Stimulated activated CD4-positive, alpha-beta T cell treated with anti-CD3 and anti-CD28 coated beads, Interleukin-2, amount 100 ng/mL, for 24 hours (primary cell): ENCODE measurements at places on chromosomes 13 and 19.
A peak's percentile ranks its signal among the peaks of the same experiment; 100 is the strongest.

DNA sequence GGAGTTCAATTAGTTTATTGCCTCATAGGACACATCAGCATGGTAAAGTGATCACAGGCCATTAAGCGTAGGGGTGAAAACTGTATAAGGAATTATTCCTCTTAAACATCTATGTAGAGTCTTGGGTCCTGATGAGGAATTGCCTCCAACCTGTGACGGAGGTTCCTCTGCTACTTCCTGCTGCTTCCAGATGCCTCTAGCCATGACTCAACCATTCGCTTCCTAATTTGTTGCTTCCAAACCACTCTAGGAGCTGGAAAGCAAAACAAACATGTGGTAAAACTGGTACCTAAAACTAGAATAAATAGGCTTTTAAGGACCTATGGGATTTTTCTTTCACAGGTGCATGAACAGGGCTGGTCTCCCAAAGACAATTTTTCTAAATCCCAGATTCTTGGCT, 253.8 kb downstream of the KLF12 start:
- DNase-seq, result no peak

DNA sequence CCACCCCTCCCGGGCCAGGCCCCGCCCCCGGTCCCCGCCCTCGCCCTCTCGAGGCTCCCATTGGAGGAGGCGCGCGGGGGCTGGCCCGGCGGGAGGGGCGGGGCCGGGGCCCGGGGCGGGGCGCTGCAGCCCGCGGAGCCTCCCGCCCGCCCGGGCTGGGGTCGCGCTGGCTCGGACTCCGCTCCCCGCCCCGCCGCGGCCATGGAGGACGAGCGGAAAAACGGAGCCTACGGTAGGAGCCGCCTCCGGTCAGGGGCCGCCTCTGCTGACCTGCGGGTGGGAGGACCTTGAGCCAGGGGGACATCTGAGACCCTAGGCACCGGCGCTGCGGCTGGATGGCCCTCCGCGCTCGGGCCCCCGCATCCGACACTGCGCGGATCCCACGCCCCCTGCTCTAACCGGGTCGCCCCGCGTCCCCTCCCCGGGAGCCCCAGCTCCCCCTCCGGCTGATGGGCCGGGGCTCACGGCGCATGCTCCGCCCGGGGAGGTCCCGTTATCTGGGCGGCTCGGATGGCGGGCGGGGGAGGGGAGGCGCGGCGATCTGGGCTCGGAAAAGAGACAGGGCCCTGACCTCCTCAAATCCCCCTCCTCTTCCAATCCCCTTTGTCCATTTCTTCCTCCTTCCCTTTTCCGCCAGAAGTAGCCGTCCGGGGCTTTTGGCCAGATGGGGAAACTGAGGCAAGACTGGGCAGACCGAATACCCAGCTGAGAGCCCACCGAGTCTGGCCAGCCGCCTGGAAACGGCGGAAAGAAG, 15.4 kb upstream of the AP1M2 start:
- peak; percentile 89 for DNase-seq

DNA sequence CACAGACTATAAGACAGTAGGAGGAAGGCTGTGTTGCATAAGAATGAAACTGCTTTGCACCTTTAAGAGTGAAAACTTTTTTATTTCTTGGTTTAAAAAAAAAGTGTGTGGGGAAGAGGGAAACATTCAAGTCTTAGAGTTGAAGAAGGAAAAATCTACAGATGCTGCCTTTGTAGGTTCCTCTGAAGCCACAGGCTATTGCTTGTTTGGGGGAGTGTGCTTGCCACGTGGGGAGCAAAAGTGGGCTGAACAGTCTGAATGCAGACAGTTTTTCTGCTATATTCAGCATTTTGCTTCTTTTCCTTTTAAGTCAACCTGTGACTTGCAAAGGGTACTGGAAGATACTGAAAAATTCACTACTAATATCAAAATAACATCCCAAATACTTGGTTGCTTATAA, 36.9 kb downstream of the EFNB2 start:
- DNase-seq, result no peak

GRCh38 chr13:102657630-102658029, 37.2 kb downstream of the METTL21C start:
- no peak for DNase-seq

DNA sequence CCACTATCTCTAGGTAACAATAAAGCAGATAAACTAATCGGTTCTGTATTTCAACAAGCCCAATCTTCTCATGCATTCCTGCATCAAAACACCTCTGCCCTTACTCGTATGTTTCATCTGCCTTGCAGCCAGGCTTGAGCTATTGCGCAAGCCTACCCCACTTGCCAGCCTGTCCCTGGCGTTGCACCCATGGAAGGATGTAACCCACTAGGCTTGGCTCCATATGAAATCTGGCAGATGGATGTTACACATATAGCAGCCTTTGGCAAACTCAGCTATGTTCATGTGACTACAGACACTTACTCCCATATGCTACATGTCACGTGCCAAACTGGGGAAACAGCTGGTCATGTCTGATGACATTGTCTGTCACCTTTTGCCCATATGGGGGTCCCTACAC, 11.9 kb upstream of the ZNF549 start:
- no peak for DNase-seq

DNA sequence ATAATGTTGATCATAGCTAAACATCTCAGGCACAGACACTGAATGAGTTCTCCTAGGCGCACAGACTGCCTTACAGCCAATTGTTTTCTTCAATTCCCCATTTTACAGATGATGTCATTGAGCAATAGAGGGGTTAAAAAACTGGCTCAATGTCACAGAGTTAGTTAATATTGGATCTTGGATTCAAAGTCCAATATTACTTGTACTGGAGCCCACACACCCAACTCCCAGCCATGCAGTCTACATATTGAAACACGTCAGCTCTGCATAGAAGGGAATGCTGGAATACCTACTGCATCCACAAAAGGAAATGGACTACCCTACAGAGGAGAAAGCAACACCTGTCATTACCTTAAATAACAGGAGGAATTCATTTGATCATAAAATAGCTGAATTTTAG, 76.1 kb upstream of the SLC15A1 start:
- DNase-seq, result no peak

DNA sequence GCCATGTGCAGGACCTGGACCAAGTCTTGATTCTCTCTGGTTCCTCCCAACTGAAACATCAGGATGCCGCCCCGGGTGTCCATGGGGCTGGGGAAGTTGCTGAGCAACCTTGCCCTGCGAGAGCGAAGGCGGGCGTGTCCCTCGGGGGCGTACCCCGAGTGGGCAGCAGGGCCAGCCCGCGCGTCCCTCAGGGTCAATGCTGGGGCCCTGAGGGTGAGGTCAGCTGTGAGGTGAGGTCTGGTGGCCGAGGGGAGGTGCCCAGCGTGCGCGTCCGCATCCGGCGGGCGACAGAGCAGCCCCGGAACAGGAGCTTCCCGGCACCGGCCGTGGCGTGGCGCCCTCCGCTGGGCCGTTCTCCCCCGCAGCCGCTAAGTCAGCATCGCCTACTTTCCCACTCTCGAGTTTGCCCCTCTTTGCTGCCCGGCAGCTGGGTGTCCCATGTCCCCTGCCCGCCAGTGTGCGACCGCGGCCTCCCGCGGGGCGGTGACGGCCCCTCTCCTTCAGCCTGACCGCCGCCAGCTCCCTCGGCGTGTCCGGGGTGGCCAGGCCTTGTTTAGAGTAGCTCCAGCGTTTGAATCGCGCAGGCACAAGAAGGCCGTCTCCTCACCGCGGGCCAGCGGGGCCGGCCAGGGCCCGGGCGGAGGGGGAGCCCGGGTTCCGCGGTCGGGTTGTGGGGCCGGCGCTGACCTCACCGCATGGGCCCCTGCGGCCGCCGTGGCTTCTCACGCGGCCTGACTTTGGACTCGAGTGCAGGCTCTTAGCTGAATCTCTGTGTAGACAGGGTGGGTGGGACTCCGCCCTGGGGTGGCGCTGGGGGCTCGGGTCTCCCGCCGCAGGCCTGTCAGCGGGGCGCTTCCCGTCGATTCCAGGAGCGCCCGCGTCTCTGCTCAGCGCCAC, 33.0 kb downstream of the GJA3 start:
- peak; percentile 53 for DNase-seq

DNA sequence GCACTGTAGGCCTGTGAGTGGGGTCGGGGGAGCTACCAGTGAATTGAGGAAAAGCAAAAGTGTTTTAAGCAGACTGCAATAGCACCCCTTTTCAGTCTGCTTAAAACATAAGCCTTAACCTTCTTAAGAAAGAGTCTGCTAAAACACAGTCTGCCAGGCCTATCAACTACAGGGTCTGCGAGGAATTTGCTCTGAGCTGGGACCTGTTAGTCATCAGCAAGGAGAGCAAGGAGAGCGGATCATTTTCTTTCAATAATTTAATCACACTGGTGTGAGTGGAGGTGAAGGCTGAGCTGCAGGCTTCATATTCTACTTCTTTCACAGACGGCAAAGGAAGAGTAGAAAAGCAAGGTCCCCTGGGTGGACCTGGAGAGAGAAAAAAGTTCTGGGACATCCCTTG, 342.7 kb downstream of the ENOX1 start:
- no peak for DNase-seq

GRCh38 chr19:11486661-11487503, 6.0 kb upstream of the ELAVL3 start:
- DNase-seq, result no peak

GRCh38 chr19:55460670-55461258, 678 bp downstream of the ISOC2 start:
- DNase-seq, result peak; percentile 64

DNA sequence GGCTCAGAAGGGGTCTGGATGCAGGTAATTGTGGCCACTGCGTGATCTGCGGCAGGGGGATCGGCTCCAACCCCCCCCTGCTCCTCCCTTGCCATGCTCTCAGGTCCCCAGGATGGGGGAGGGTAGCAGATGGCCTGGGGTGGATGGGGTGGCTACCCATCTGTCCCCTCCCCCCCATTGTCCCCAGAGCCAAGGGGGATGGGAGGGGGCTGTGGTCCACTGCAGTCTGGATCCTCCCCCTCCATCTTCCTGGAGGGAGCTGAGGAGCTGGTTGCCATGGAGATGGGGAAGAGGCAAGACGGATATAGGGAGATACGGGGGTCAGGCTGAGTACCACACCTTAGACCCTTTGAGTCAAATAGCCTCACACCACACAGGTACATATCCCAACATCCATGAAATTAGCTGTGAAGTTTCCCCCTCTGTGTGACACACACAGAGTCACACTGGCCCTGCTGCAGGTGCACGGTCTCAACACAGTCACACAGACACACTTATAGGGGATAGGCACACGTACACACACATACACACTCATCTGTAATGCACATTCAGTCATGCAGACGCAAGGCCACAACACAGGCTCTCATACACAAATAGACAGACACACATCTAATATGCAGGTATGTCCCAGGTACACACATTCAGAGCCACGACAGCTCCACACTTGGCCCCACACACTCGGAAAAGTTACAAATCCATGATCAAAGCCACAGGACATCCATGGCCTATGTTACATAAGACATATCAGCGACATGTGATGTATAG, 1.8 kb upstream of the NOVA2 start:
- no peak for DNase-seq

GRCh38 chr13:50080203-50080910, 65.1 kb downstream of the KCNRG start:
- DNase-seq, result peak; percentile 36

DNA sequence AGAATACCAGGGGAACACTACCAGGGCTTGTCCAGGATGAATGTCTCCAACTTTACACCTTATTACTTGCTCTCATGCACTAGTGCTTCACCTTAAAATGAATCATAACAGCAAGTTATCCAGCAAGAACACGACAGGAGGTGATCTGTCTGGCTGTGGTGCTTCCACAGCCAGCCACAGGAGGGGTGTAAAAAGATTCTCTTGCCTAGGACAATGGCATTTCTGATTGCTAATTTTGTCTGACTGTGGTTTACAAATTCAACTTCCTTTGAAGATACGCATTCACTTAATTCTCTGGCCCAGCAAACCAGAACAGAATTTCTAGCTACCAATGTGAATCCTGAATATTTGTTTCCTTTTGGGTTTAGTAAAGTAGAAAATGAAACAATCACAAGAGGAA, 23.1 kb upstream of the COG3 start:
- no peak for DNase-seq

DNA sequence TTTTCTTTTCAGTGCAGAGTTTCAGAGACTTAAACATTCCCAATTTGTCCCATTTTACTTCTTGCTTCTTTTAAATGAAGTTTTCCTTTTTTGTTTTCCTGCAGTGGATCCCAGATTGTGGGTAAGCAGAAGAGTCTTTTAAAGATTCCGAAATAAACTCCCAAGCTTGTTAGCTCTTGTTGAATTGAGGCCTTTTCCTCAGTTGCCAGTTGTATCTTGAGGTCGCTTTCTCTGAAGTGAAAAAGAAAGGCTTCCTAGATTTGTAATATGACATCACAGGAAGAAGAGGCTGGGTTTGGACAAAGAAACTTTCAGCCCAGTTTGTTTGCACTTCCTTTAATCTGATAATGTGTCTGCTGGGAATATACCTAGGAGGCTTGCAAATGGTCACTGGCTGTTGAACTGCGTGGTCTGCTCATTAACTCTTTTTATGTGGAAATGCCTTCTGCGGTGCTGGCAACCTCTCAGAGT, at the start of gene LPAR6:
TSS of gene LPAR6 (minus strand) at position 233 of the 471 bp plus-strand sequence. CDS start 690 bp downstream, outside the sequence.
- no peak for DNase-seq
